NCI-H1092 treated with DMSO at 0.1 percent for 48 hours (cell line): ENCODE measurements at places on chromosomes 5 and 9.

DNA sequence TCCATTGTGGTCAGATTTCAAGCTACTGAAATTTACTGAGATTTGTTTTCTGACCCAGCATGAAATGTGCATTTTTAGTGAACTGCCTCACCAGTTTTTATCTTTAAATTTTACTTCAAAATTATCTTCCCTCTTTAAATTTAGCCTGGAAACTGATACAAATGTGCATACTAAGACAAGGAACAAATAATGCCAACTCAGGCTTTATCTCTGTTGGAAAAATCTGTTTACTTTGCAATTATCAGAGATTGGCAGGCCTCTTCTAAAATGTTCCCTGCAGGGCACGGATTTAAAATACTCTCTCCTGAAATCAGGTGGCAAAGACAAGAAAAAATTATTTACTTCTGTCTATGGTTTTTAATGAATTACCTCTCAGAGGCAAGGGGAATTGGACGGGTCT lies 151.0 kb upstream of the PTCH1 start:
- DNase-seq, result peak; percentile 59

- DNase-seq, result no peak
Measured at GRCh38 chr5:66717455-66718373, 121.5 kb downstream of the MAST4 start.

DNA sequence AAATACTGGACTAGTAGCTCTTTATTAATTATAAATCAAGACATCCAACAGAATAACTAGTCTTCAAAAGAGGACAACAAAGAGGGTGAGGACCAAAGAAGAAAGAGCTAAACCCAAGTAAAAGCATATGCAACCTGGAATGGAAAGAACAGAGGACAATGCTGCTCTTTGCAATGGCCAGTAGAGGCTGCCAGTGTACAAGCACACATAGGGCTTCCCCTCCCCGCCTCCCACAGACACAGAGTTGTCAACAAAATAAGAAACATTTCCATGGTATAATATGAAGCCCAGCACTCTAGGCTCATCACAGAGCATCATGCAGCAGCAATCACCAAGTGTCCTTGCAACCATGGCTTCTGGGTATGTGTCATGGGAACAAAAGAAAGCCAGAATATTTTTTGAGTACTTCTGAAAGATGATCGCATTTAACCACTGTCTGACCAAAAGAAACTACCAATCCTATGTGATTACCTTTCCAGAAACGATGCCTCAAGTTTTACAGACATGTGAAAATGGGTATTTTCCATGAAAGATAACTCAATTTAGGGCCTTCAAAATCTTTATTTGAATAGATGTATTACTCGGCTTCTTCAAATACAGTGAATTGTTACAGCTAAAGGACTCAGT lies 58.1 kb downstream of the RFX3 start:
- DNase-seq, result peak; percentile 74

DNA sequence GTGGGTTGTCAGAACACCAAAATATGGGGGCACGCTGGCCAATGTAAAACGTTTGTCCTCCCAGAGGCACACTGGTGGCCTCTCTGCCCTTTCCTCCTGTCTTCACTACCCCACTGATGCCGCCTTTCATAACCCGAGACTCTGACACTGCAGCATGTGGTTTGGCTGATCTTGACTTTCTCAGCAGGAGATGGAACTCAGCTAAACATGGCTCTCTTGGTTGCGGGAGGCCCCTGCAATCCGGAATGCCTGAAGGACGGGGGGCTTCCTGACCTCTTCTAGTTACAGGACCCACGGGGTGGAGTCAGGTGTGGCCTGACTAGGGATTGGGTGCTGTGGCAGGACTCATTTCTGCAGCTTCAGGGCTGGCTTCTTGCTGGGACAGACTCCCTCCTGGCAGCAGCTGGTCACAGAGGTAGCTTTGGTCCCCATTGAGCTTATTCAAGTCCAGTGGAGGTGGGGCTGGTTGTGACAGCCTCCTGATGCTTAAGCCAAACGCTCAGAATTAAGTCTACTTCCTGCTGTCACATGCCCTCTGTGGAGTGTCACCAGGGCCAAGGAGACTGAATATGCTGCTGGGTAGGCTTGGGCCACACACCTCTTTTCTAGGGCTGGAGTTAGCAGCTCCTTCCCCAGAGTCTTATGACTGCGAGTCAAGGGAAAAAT lies 44.2 kb downstream of the NXNL2 start:
- DNase-seq, result no peak

GRCh38 chr9:899440-900184 lies 58.1 kb downstream of the DMRT1 start:
- no peak for DNase-seq

DNA sequence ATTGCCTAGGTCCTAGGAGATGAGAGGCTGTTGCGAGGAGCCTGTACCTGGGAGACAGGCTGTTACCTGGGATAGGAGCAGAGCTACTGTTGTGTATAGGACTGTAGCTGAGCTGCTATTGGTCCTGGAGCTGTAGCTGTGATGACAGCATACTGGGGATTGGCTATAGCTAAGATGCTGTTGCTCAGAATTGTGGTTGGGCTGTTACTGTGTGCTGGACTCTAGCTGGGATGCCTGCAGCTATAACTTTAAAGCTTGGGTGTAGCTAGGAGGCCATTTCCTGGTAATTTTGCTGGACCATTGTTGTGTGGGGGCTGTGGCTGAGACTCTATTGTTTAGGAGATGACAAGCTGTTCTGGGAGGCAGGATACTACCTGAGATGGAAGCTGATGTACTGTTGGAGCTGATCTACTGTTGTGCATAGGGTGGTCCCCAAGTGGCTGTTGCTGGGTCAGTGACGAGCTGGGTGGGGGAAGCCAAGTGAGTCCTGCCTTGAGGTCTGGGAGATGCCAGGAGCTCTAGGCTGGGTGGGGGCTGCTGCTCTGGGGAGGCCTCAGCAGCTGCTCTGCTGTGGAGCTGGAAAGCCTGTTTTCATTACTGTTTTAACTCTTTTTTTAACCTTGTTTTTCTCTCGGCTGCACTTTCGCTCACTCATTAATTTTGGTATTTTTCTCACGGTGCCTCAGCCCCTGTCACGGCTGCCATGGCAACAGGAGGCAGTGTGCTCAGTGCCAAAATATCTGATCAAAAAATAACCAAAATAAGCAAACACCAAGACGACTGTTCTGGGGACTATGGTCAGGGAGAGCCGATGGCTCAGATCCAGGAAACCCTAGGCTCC lies 3.0 kb upstream of the PCDH1 start:
- DNase-seq, result no peak

DNA sequence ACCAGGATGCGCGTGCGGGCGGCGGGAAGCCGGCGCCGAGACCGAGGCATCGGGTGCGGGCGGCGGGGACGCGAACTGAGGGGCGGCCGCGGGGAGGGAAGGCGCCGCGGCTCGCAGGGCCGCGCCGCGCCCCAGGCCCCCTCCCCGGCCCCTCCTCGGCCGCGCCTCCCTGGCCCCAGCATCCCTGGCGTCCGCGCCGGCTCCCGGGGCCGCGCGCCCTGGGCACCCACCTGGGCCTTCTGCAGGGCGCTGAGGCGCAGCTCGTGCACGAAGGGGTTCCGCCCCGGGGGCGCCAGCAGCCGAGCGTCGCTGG lies 324 bp downstream of the LPCAT1 start:
- peak; percentile 45 for DNase-seq

GRCh38 chr9:35727676-35728040 lies 4.3 kb downstream of the TLN1 start:
- DNase-seq, result no peak

DNA sequence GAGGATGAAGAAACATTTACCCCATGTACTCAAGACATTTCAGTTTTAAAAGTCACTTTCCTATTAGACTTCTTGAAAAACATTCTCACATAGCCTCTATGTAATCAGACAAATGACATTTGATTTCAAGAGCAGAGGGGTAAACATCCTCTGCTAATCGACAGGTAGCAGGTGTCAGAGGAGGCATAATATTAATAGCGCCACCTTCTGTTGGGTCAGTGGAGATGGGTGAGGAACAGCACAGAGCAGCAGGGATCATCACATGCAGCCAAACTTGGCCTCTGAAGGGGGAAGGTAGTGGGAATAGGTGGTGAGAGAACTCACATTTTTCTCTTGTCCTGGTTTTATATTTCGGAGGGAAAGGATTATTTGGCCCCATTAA lies 3.3 kb upstream of the LSM11 start:
- DNase-seq, result peak; percentile 4

DNA sequence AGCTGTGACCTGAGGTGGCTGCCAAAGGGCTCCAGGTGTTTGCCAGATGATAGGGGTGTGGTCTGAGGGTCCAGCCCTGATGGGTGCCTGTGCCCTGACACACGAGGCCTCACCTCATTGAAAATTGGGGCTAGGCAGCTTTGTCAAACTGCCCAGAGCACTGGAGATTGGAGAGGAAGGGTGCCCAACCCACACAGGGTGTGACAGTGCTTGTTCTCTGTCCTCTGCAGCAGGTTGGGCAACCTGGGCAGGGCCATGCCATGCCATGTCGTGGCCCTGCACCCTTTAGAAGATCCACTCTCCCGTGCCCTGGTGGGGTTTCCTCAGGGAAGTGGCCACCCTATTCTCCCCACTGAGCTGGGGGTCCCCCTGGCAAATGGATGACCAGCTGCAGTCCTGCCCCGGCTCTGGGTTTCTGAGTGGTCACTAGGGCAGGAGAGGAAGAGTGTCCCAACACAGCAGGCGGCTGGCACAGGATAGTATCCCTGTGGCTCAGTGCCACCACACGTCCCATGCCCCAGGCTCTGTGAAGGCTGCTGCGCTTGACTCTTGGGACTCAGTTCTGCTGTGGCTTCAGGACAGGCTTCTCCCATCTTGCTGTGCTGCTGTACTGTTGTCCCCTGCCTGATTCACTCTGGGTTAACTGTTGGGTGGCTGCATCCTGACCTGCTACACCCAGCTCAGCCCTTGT lies 100.8 kb upstream of the PITX1 start:
- DNase-seq, result no peak

DNA sequence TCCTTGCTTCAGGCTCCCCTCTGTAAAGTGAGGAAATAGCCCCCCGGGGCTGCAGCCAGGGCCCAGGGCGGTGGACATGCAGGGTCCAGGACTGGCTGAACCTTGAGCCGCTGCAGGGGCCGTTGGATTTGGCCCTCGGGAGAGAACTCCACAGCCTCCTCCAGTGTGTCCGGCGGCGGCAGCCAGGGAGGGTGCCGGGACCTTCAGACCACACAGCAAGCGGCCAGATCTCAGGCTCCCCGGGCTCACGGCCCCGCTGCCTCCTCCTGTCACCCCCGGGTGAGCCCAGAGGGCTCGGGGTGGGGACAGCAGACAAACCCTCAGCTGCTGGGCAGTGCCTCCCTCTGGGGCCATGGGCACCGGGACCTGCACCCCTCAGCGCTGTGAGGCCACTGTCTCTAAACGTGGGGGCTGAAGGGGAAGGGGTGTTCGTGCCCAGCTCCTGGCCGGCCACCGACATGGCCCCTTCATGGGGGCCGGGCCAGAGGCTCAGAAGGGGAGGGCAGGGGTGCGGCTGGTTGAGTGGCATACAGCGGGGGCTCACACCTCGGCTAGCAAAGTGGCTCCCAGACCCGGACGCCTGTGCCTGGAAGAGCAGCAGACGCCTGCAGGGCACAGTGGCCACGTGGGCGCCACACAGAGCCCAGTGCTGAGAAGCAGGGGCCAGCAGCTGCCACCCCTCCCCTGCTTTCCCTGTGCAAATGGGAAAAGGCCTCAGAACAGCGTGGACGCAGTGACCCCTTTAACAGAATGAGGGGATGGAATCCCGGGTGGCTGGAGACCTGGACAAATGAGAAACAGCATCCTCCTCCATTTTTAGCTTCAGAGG lies 19.7 kb downstream of the SLC9A3 start:
- no peak for DNase-seq
